Stimulated activated CD4-positive, alpha-beta T cell treated with anti-CD3 and anti-CD28 coated beads, TNF-alpha, amount 100 ng/mL, for 1 hour (primary cell): ENCODE measurements at places on chromosomes 1 and 21.

DNA sequence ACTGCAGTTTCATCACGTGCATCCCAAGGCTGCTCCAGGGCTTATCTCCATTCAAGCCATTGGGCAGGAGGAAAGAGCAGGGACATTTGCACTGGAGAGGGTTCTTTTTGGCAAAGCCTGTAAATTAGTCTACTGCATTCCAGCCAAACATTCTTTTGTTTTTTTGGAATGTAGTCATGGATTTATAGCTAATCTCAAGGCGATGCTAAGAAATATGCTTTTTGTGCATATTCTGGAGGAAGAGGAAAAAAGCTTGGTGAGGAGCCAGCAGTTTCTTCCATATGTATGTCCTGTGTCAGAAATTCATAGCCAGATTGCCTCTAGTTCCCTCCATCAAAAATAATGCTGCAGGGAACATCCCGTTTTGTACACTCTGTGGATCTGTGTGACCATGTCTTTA is 221.4 kb downstream of the BACH1 start:
- DNase-seq: no peak

- no peak for DNase-seq
Measured at GRCh38 chr1:19169642-19170041, 40.4 kb downstream of the UBR4 start.

GRCh38 chr1:160652924-160653619 is 6.2 kb upstream of the SLAMF1 start:
- DNase-seq: no peak

DNA sequence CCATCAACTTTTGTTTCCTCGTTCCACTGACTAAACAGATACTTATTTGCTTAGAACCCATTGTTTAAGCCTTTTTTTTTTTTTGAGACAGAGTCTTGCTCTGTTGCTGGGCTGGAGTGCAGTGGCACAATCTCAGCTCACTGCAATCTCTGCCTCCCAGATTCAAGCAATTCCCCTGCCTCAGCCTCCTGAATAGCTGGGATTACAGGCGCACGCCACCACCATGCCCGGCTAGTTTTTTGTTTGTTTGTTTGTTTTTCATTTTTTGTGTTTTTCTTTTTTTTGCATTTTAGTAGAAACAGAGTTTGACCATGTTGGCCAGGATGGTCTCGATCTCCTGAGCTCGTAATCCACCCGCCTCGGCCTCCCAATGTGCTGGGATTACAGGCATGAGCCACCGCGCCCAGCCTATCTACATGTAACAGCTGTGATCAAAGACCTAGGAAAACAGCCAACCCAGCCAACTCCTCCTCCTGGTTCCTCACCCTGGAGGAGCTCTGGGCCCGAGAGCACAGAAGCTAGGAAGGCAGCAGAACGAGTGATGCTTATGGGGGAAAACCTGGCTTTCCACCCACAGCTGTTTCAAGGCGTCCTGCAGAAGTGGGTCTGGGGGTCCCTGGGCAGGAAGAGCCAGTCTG is 32.9 kb downstream of the KCNN3 start:
- DNase-seq: no peak

DNA sequence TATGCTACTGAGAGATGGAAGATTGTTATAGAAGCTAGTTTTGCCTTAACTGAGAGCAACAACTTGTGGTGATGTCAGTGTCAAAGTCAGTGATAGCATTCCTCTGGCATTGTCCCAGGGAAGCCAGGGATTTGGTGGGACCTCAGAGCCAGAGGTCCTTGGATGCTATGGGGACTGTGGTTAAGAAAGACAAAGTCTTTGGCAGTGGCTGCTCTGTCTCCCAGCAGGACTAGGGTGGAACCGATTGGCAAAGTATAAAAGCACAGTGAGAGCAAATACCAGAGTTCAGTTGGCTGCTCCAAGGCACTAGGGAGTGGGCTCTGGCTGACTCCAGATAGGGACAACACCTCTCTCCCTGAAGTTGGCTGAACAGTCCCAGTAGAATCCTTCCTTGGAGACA is 104.8 kb downstream of the GDAP2 start:
- no peak for DNase-seq

DNA sequence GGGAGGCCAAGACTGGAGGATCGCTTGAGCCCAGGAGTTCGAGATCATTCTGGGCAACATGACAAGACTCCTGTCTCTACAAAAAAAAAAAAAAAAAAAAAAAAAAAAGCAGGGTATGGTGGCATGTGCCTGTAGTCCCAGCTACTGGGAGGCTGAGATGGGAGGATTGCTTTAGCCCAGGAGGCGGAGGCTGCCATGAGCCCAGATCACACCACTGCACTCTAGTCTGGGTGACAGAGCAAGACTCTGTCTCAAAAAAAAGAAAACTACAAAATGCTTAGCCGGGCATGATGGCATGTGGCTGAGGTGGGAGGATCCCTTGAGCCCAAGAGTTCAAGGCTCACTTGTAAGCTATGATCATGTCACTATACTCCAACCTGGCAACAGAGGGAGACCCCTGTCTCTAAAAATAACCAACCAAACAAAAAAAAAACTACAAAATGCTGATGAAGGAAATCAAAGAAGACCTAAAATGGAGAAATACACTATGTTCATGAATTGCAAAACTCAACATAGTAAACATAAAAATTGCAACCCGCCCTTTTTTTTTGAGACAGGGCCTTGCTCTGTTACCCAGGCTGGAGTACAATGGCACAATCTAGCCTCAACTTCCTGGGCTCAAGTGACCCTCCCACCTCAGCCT is 20.4 kb downstream of the SHISAL2A start:
- no peak for DNase-seq

DNA sequence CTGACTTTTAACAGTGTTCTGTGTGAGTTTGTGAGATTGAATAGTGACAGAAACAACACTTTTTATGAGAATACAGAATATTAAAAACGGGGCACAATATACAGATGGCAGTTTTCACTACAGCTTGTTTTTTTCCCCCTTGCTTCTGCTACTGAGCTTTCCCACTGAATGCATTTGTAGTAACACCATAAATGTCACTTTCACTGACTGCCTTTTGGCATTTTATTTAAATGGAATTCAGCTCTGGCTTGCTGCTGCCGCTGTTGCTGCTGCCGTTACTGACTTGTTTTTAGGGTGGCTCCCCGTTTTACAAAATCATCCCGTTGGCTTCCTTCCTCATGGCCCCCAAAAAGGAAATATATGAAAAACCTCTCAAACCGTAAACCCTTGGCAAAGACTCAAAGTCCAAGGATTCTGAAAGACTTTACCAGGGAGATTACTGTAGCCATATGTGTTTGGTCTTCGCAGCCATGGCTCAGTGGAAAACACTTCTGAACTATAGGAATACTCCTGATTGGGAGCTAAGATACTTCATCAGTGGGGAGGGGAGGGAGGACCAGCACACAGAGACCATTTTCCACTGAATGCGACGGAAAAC is 151.0 kb downstream of the NUF2 start:
- no peak for DNase-seq

DNA sequence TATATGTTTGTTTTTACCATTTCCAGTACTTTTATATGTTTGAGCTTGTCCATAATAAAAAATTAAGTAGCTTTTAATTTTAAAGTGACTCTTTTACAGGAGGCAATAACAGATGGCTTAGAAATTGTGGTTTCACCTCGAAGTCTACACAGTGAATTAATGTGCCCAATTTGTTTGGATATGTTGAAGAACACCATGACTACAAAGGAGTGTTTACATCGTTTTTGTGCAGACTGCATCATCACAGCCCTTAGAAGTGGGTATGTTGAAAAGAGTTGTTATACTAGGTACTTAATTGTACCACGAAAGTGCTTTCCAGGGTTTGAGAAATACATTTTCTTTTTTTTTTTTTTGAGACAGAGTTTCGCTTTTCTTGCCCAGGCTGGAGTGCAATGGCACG is 46.1 kb downstream of the RNF2 start:
- DNase-seq: no peak

- DNase-seq: no peak
Measured at GRCh38 chr1:246949956-246950355, 18.2 kb upstream of the AHCTF1 start.

DNA sequence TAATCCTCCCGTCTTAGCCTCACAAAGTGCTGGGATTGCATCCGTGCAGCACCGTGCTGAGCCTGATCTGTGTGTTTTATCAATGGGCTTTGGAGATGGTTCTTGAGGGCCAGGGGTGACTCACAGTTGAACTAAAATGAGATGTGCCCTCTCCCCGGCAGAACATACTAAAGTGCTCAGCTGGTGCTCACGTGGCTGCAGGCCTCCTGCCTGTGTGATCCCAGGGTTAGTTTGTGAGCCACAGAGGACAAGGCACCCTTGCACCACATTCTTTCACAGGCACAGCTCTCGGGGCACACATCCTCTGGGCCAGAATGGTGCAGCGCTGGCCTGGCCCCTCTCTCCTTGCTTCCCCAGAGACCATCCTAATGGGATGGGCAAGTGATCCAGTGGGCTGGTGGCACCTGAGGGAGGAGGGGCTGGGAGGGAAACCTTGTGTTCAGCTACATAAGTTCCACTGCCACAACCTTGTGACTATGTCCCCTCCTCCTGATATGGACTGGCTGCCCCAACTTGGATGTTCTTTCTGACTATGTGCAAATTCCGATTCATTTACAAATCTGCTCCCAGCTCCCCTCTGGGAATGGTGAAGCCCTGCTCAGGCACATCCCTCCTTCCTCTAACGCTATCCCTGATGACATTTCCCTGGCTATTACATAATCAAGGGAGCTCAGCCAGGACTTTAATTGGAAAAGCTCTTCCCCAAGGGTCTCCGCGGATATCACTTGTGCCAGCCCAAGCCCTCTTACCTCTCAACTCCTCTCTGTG is 197.0 kb upstream of the EDN2 start:
- no peak for DNase-seq

DNA sequence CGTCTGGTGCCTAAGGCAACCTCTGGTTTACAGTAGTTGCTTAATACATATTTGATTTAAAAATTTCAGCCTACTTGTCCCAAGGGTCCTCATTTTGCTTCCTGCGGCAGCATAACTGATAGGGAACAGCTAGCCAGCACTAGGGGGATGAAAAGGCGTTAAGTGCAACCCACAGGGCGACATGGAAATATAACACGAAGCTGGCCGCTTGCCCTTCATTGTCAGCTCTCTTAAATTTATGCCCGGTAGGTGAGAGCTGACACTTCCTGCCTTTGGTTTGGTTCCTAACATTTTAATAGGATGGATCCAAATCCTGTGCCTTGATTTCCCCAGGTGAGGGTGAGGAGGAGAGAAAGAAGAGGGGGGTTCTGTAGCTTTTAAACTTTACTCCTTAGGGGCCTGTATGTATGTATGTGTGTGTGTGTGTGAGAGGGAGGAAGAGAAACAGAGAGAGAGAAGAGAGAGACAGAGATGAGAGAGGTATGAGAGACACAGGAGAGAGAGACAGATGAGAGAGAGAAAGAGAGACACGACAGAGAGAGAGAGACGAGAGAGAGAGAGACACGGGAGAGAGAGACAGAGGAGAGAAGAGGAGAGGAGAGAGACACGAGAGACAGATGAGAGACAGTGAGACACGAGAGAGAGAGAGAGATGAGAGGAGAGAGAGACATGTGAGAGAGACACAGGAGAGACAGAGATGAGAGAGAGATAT is 938 bp upstream of the ACTN2 start:
- DNase-seq: no peak

GRCh38 chr1:110916669-110917306 is 43.8 kb downstream of the CD53 start:
- DNase-seq: no peak

DNA sequence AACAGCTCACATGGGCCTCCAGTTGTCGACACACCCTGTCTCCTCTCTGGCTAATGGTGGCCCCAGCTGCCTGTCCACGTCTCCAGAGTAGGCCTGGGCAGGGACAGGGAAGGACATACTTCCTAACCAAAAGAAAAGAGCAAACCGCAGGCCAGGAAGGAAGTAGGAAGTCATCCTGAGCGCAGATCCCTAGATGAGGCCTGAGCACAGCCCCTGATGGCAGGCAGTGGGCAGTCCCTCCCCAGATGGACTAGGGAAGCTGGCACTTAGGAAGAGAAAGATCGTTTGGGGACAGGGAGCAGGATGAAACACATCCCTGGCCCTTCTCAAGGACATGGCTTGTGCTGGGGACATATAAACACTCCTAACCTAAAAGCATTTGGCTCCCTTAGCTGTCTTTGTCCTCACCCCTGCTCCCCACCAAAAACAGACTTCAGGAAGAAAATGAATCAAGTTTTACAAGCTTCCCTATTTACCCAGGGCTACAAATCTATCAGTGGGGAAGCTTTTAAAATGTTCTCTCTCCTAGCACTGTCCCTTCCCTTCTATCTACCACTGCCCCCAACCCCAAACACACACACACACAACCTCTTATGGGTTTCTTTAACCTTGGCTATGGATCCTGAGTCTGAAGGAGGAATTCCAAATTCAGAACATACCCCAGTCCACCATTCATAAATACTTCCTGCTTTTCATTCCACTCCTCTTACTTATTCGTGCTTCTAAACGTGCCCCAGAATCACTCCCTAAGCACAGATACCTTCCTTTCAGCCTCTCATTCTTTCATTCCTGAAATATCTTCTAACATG is 21.1 kb downstream of the SSBP3 start:
- no peak for DNase-seq

DNA sequence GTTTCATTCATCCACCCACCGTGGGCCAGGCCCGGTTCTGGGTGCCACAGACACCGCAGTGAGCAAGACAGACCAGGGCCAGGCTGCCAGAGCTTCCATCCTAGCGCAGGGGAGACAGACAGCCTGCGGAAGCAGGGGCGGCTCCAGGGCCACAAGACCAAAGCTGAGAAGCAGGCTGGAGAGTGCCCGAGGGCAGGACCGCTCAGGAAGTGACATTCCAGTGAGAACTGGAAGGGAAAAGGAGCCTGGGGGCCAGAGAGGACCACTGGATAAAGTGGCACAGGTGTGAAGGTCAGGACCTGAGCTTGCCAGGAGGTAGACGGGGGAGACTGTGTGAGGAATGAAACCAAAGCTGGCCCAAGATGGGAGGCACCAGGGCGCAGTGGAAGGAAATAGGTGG is 59.5 kb upstream of the EFHD2 start:
- DNase-seq: no peak

- DNase-seq: no peak
Measured at GRCh38 chr1:20153000-20153418, 13.9 kb downstream of the PLA2G2F start.

GRCh38 chr1:227559926-227560325 is 3.4 kb upstream of the ZNF678 start:
- DNase-seq: no peak

DNA sequence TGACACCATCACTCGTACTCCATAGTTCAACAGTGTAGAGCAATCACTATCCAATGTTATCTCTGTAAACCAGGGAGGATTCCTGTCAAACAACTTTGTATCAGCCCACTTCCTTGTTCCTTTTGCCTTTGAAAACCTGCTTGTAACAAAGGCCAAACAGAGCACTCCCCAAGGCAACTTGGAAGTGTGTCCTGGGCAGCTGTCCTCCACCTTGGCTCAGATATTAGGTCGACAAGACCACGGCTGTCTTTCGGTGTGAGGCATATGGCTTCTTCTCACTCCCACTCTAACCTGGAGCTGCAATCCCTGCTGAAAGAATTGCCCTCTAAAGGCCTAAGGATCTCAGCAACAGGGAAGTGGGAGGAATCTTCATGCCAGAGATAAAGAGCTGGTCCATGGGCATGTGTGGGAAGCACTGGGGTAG is 66.7 kb downstream of the ITPKB start:
- DNase-seq: no peak
